ENCODE measurements at places on chromosomes 1 and 21. TPM values are rescaled to one million over a fixed set of nuclear protein-coding genes. Genes with fewer than 3 reads are reported as not detected.
A peak's percentile ranks its signal among the peaks of the same experiment; 100 is the strongest.

DNA sequence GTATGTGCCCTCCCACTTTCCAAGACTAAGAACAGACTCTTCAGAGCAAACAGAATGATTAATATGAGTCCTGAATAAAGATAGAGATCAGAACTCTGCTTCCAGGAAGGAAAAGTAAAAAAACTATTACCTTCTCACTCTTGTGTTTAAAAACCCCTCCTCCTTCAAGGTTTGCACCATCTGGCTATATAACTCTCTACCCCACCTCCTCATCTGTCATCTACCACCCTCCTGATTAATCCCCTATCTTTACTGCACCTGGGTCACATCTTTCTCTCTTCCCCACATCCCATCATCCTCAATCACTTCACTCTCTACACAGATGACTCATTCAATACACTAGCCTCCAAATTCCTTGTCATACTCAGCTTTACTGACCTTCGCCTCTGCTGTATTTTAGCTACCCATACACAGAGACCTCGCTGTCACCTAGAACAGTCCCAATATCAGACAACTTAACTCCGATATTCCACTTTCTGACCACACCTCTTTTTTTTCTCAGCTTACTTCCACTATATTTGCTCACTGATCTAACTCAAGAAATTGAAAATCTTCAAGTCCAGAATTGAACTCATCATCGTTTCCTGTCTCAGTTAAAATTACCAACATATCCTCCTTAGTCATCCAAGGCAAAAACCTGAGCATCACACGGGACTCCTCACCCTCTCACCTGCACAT lies 3.7 kb downstream of the SCMH1 start:
- no peak for DNase-seq

GRCh38 chr1:42449256-42449655 lies 6.6 kb downstream of the ZMYND12 start:
- no peak for DNase-seq

DNA sequence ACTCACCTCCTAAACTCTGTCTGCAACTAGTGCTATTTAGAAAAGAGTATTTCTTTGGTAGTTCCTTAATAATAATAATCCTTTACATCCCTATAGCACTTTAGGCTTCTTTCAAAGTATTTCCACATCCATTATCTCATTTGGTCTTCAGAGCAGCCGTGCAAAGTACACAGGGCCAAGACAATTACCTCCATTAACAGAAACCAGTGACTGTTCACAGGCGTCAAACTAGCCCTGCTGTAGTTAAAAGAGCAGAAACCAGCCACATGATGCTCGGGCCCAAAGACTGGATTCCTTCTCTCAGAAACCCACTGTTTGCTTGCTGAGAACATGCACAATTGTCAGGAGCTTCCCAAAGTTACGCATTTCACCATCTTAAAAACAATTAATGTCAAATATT lies 396.0 kb upstream of the DAB1 start:
- DNase-seq = no peak

PANK4 gene
- total RNA-seq = 47.9 TPM

DNA sequence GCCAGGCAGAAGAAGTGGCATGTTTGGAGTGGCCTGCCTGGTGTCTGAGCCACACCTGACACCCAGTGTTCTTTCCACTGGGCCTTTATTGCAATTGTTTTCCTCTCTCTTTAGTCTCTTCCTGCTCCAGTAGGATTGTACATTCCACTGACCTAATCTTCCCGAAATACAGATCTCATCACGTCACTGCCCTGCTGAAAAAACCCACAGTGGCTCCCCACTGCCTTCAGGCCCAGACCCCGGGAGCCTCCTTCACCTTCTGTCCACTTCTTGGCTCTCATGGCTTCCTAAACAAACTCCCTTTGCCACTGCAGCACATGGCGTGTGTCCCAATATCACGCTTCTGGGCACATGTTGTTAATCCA lies 25.3 kb upstream of the ATP5PO start:
- no peak for DNase-seq

GRCh38 chr1:201060586-201060985 lies 37.1 kb upstream of the KIF21B start:
- no peak for DNase-seq

RHOU gene
- total RNA-seq = 1.5 TPM

PIK3C2B gene
- 51.9 TPM for total RNA-seq

CRP gene
- not detected for total RNA-seq

DNA sequence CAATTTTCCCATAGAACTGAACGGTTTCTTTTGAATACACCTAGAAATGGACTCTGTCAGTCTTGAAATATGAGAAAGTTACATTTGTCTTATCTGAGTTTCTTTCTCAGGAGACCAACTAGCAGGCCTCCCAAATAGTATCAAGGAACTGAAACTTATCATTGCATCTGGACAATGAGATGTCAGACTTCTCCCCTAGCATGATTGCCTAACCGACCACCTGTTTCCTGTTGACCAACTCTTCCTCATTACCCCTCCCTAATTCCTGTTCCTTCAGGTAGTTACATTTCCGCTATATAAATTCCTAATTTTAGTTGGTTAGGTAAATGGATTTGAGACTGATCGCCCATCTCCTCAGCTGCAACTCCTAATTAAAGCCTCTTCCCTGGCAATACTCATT lies 1587.3 kb downstream of the NCAM2 start:
- DNase-seq = no peak

GRCh38 chr1:53026254-53026653 lies 35.8 kb upstream of the PODN start:
- no peak for DNase-seq

NR5A2 gene
- total RNA-seq = not detected

DNA sequence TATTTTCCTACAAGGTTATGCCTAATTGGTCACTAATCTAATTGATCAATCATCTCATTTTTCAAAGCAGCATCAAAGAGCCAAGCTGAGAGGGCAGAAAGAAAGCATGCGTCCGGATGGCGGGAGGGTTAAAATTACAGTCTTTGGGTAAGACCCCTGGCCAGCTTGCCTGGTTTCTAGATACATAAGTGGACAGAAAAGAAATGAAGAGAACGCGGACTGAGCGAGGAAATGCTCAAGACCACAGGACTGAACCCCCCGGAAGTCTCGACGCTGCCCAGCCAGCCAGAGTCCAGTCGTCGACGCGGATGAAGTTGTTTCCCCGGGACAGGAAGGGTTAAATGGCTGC lies 297.2 kb downstream of the OMA1 start:
- no peak for DNase-seq

RIIAD1 gene
- not detected for total RNA-seq

LRRC53 gene
- not detected for total RNA-seq

VWA5B1 gene
- 0.13 TPM for total RNA-seq

- DNase-seq = peak; percentile 19
Measured at GRCh38 chr1:35883635-35884101, 659 bp downstream of the AGO1 start.

DNA sequence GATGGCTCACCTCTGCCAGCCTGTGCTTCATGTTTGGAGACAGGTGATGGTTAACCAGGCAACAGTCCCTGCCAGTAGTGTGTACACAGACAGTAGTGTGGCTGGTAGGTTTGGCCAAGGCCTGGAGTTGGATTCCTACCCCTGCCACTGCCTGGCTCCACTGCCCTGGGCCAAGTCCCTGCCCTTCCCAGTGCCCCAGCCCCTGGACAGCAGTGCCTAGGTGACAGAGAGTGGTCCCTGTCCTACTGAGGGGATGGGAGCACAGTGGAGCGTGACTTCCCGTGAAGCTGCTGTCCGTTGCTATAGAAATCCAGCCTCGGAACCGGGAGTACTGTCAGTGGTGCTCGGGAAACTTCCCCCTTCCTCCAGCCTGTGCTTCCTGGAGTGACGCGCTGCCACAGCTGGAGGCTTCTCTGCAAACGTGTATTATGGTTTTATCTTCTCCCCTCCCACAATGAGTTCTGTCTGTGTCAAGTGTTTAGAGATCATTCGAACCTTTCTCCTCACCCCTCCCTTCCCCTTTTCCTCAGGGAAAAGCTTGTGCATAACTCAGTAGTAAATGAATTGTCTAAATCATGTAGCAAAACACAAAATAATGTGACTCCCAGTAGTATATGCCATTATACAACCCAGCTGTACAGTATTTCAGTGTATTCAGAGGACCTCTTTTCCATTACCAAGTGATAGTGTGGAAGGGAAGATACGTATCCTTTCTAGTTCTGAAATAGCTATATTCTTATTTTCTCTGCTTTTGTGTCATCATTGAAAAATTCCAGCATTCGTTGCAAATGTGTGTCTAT lies 73.4 kb downstream of the GALNT2 start:
- no peak for DNase-seq

DNA sequence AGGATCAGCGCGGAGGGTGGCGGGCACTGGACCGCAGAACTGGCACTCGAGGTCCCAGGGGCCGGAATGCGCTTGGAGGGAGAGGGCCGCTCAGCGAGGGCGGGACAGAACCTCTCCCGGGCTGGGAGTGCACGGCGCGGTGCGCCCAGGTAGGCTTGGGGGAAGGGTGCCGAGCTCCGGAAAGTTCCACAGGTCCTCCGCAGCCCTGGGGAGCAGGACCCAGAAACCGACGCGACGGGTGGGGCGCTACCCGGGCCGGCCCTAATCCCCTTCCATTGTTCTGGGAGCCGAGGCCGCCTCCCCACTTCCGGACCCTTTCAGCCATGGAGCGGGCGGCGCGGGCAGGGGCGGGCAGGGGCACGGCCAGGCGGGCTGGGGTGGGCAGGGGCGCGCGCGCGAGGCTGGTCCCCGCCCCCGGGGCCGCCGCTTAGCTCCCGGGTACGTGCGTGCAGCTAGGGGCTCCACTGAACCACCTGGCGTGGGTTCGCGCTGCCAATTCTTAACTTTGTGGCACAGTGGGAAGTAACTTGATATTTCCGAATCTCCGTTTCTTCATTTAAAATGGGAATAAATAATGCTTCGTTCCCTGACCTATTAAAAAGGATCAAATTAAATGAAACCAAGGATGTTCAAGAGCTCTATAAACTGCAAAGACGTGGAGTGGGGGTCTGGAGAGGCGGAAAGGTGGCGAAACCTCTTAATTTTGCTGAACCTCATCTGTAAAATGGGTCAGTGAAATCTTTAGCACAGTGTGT lies 20.7 kb downstream of the LGR6 start:
- DNase-seq = no peak

DNA sequence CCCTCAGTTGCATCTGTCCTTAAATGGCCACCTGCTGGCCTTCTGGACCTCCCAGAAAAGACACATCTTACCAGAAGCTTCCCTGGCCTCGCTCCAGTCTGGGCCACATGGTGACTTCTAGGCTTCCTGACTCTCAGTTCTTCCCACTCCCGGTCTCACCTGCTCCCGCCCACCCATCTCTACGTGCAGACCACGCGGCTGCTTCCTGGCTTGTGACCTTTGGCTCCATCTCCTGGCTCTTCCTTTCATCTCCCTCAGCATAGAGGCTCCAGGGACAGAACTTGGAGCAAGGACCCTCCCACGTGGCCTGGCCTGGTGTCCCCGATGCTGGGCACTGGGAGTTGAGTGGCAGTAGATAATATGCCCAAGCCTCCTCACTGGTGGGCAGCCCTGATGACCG lies 124.9 kb upstream of the IRF2BP2 start:
- no peak for DNase-seq

BRINP2 gene
- total RNA-seq = not detected

All from T-helper 17 cell (primary cell).